Right lung (tissue), 10 donors: ENCODE measurements at places on chromosomes 2 and 18.

GRCh38 chr2:60488291-60488690 lies 65.2 kb downstream of the BCL11A start:
- no peak for DNase-seq

DNA sequence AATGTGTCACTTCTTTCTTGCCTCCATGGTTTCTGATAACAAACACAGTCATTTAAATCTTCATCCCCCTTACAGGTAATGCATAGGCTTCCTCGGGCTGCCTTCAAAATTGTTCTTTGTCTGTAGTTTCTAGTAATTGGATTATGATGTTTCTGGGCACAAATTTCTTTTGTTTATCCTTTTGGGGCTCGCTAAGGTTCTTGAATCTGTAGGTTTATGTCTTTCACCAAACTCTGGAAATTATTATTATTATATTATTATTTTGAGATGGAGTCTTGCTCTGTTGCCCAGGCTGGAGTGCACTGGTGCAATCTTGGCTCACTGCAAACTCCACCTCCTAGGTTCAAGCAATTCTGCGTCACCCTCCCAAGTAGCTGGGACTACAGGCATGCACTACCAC lies 16.3 kb upstream of the RMP24 start:
- DNase-seq = no peak

DNA sequence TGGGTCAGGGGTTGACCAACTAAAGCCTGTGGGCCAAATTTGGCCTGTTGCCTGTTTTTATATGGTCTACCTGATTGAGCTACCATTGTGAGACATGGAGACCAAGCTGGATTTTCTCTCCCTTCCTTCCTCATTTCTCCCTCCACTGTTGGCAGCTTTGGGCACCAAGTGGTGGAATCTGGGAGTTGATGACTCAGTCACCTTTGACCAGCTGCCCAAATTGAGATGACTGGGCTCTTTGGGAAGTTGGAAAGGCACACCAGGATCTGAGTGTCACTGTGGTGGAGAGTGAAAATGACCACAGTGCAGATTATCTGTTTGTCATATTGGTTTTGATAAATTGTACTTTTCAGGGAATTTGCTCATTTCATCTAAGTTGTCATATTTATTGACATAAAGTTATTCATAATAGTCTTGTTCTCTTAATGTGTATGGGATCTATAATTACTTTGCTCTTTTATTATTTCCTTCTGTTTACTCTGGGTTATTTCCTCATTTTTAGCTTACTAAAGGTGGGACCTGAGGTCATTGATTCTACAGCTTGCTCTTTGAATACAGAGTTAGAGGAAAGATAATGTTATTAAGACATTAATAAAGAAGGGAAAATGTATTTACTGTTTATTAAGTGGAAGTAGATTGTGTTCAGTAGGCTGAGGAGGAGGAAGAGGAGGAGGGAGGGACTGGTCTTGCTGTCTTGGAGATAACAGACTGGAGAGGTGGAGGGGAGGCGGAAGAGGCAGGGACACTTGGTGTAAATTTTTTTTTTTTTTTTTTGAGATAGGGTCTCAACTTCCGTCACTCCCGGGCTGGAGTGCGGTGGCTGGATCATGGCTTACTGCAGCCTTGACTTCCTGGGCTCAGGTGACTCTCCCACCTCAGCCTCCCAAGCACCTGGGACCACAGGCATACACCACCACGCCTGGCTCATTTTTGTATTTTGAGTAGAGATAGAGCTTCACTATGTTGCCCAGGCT lies 31.8 kb downstream of the AGFG1 start:
- no peak for DNase-seq

GRCh38 chr2:12465631-12466135 lies 251.1 kb upstream of the TRIB2 start:
- DNase-seq = no peak

GRCh38 chr18:21262244-21262643 lies 20.2 kb downstream of the GREB1L start:
- DNase-seq = no peak

DNA sequence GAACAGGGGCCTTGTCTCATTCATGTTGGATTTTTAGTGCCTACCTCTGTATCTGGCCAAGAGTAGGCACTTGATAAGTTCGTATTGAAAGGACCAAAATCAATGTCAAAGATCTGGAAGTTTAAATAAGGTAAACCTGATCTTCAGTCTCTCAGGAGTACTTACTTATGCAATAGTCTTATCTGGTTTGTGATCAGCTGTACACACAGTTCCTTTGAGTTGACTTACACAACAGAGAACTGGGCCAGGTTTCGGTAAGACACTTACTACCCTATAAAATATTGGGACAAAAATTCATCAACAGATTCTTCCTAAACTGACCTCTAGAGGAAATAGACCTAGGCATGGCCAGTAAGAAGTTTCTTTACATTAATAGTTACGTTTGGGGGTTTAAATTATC lies 113.6 kb upstream of the NXPH2 start:
- no peak for DNase-seq

DNA sequence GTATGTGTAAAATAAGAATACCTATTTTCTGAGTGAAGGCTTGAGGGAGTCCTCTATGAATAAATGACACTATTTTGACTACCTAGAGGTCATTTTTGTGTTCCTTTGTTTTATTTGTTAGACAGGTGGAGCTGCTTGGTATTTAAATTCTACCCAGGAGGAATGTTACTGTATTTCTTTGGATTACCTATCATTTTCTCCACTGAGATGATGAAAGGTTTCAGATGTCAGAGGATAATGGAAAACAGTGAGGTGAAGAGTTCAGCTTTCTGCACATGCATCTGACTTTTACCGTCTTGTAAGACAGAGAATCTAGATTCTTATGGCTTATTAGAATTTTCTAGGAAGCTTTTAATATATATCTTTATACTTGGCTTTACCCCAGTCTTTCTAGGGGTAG lies 689.8 kb upstream of the NXPH2 start:
- no peak for DNase-seq
